ENCODE measurements at places on chromosomes 4 and X.

- DNase-seq: no peak
These were observed 72.8 kb upstream of the GABRA2 start for GRCh38 chr4:46462733-46463132.

GRCh38 chr4:189049682-189050081 lies 891.0 kb upstream of the FRG1 start:
- no peak for DNase-seq

DNA sequence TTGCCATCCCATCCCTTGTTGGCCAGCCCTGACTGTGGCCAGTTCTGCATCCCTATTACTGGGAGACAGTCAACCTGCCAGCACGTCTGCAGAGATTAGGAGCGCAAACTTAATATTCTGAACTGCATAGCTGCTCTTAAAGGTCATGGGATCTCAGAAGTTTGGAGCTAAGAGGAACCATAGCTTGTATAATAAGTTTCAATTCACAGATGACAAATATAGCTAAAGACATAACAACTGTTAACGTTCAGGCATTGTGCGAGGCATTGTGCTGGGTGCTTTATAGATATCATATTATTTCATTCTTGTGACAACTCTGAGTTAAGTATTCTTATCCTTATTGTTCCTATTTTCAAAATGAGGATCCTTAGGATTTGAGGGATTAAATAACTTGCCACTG lies 3.7 kb downstream of the SCARB2 start:
- DNase-seq: no peak

DNA sequence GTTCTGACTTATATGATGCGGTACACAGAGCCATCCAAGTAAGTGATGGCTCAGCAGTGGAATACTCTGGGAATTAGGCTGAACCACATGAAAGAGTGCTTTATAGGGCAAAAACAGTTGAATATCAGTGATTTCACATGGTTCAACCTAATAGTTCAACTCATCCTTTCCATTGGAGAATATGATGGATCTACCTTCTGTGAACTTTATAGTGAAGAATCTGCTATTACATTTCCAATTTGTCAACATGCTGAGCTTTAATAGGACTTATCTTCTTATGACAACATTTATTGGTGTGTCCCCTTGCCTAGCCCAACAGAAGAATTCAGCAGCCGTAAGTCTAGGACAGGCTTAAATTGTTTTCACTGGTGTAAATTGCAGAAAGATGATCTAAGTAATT lies 15.4 kb upstream of the AFP start:
- DNase-seq: no peak

All from pancreas (tissue), 10 donors.